ENCODE measurements at places on chromosomes 1 and 21.
A peak's percentile ranks its signal among the peaks of the same experiment; 100 is the strongest.

GRCh38 chr1:84585803-84586202, 11.6 kb upstream of the CTBS start:
- no peak for DNase-seq

- DNase-seq, result no peak
Measured at GRCh38 chr1:118136187-118136941, 48.7 kb downstream of the SPAG17 start.

GRCh38 chr1:158075078-158075477, 81.6 kb downstream of the KIRREL1 start:
- no peak for DNase-seq

DNA sequence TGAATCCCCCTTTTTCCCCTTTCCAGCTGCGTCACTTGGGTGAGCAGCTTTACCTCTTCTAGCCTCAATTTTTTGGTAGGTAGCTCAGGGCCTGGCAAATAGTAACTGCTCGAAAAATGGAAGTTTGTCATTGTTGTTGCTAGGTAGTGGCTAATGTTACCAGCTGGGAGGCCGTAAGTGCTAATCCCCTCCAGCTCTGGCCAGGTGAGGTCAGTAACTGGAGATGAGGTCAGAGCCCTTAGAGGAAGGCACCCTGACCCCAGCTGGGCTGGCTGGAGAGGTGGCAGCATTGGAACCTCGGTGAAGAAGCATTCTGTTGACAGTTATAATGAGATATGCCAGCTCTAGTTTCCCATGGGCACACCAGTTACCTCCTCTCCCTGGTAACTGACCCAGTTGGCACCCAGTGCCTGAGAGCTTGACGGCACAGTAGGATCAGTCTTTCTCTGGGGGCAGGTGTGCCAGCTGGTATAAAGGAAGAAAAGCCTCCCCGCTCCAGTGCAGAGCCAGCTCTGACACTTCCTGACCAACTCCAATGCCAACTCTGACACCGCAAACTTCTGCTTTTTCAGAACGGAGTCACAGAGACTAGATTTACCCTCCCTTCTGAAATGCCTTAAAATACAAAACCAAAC, 35.0 kb upstream of the SLC2A1 start:
- DNase-seq, result no peak

DNA sequence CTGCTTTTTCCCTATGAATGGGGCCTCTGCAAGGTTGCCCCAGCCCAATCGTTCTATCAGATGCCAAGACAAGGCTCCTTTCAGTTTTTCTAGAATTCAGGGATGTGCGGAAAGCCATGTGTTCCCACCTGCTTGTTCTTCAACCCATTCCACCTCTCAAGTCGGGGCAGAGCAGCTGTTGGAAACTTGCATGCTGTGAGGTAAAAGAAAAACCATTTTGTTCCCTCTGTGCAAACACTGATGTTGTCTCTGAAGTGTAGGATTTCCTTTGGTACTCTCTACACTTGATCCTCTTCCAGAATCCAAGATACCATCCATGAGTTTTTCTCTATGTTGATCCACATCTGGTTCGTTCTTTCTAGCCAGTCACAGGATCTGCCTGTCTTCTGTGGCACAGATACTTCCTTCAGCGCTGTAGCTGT, 7.3 kb downstream of the IER5 start:
- no peak for DNase-seq

DNA sequence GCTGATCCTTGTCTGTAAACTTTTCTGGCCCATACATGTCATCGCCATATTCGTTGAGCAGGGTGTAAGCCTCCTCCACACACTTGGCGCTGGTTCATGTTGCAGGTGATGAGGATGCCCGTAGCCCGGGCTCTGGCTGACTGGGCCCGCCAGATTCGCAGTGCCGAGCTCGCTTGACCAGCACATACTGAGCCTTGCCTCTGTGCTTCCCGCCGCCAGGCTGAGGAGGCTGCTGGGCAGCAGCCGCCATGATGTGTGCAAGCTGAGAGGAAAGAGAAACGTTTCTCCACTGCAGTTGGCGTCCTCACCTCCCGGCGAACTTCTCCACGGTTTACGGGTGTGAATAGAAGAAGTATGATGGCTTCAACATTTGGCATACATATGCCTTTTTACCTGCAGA, 89.2 kb downstream of the LTN1 start:
- DNase-seq, result no peak

DNA sequence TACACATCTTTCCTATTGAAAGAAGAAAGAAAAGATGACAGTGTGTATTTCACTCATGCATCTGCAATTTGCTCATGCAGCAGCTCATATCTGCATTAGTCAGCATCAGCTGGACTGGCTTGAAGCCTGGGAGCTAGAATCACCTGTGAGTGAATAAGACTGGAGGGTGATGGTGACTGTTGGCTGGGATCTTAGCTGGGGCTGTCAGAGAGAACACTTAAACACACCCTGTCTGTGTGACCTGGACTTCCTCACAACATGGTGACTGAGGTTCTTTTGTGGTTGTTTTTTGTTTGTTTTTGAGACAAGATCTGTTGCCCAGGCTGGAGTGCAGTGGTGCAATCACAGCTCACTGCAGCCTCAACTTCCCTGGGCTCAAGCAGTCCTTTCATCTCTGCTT, 24.9 kb downstream of the KLHDC7A start:
- no peak for DNase-seq

GRCh38 chr1:31764312-31765040, at the start of gene ADGRB2:
Gene ADGRB2, minus strand, starts transcription at chr1:31764340. Its CDS starts 7,119 bp downstream, at chr1:31757221.
- DNase-seq, result no peak

GRCh38 chr1:245180496-245181157, 25.8 kb downstream of the KIF26B start:
- DNase-seq, result no peak

GRCh38 chr21:36208326-36209013, 51.8 kb downstream of the DOP1B start:
- no peak for DNase-seq

DNA sequence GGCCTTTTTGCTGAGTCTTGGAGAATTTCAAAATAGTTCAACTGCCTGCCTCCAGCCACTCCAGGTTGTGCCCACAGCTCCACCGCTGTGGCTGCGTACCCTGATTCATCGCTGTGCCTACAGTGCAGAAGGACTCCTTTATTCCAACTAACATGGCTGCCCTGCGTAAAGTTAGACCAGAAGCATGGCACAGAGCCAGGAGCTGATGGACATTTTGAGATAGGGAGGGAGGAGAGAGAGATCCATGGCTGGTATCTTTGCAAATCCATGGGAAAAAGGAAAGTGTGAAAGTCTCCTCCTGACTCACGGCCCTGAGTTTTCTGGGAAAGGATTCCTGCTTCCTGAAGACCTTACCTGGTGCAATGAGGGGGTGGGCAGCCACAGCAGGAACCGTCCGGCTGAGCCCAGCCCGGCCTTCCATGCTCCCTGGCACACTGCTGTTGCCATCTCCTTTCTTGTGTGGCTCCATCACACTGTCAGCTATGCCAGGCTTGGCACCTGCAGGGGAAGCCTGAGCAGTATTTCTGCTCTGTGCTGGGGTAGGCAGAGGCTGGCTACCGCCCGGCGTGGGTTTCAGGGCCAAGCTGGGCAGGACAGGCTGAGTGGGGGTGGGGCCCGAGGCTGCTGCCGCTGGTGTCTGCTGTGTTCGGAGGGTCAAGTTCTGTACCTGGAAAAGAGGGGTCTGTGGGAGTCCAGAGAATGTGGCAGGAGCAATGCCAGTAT, 46.0 kb upstream of the A3GALT2 start:
- DNase-seq, result no peak

- no peak for DNase-seq
Measured at GRCh38 chr1:21185221-21185731, 8.6 kb upstream of the EIF4G3 start.

- DNase-seq, result no peak
Measured at GRCh38 chr1:212752934-212753497, 38.6 kb downstream of the NSL1 start.

DNA sequence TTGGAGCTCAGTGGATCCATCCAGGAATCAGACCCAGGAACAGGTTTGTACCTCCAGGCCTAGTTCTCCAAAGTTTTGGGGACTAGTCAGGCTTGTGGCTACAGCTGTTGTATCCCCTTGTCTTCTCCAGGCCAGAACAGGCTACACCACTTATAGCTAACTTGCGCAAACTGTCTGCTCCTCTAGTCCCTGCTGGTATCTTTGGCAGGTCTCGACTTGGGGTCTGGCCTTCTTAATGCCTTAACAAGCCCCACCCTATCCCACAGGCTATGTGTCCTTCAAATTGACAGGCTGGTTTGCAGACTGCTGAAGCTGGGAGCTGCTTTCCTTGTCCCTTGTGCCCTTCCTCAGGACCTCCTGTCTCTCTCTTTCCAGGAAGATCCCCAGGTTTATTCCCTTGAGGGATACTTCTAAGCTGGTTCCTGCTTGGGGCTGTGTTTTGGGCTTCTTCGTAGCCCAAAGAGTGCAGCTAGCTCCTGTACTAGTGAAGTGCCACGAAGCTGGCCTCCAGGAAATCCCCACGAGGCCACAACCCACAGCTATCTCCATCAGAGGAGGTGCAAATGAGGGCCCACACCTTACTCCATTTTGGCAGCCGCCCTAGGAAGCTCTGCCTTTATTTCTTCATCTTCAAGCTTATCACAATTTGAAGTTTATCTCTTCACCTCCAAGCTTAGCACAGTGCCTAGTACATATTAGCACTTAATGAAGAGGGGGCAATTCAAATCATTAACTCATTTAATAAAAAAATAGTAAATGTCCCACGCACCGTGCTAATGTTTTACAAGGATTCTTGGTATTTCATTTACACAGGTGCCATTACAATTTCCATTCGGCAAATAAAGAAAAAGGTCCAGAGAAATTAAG, 683 bp upstream of the DMAP1 start:
- DNase-seq, result no peak

GRCh38 chr1:3534803-3535637, 76.3 kb downstream of the MEGF6 start:
- no peak for DNase-seq

GRCh38 chr1:153794624-153795329, 19.6 kb downstream of the SLC27A3 start:
- no peak for DNase-seq

DNA sequence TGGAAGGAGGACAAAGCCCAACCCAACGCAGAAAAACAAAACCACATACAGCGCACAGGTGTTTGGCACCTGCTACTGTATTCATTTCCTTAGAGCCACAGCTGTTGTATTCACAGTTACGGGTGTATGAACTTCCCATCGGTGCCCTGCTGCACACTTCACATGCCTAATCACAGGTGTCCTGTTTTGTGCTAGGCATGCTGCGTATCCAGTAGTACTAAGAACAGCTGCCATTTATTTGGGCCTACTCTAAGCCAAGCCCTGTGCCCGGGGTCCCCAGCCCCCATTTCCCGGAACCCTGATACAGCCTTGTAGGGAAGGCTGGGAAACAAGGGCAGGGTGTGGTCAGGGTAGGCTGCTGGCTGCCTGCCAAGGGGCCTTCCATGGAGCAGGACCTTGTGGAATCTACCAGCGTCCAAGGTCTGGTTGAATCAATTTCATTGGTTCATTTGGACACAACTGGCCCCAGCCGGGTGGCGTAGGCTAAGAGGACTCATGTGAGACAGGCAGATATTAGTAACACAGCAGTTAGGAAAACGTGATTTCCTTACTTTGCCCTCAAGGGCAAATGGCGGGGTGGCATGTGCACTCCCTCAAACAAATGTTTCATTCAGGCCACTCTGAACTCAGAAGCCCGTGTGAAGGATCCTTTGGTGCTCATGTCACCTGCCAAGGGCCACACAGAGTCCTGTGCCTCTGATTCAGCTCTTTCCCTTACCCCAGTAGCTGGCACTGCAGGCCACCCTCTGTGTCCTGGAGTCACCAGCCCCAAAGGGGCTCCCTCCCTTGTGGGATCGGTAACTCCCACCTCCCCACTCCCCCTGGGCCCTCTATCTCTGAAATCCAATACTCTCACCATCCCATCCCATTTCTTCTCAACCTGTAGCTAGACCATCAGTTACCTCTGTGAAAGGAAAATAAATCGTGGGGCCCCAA, 986 bp upstream of the RNF186 start:
- no peak for DNase-seq

DNA sequence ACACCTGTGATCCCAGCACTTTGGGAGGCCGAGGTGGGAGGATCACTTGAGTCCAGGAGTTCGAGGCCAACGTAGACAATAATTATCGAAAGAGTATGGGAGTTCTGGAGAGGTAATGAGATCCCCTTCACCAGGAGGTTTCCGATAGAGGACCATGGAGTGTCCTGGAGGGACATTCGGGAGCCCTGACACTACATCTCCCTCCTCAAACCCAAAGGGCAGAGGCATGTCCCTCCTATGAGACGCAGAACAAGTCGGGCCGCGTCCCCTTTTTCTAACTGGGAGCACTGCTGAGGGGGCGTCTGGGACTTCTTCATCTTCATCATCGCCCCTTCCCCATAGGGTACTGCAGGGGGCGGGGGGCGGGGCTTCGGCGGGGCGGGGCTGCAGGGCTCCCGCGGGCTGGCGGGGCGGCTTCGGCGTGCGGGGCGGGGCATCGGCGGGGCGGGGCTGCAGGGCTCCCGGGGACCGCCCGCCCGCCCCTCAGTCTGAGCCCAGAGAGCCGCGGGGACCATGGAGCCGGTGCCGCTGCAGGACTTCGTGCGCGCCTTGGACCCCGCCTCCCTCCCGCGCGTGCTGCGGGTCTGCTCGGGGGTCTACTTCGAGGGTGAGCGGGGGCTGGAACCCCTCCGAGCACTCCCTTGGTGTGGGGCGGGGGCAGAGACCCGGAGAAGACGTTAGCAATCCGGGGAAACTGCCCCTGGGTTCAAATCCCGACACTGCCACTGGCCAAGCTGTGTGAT, at the start of gene THEMIS2:
Gene THEMIS2, plus strand, starts transcription at position 486 of the 743 bp plus-strand sequence. Its CDS starts 28 bp downstream, at position 514.
- DNase-seq, result peak; percentile 75

DNA sequence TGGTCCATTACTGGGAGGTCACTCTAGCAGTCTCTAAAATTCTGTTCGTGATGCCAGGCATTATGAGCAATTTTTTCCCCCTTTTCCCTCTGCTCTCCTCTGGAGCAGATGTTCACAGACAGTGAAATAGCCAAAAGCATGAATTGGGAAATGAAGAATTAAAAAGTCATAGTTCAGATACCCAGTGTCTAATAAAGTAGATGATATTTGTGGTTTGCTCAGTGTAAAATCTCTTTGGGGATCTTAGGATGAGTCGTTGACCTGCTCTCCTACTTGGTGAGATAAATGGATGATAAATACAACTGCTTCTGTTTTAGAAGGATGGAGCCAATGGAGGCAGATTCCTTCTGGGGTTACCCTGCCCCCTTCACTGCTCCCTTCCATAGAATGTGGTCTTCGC, 56.3 kb downstream of the KIAA0040 start:
- DNase-seq, result no peak

DNA sequence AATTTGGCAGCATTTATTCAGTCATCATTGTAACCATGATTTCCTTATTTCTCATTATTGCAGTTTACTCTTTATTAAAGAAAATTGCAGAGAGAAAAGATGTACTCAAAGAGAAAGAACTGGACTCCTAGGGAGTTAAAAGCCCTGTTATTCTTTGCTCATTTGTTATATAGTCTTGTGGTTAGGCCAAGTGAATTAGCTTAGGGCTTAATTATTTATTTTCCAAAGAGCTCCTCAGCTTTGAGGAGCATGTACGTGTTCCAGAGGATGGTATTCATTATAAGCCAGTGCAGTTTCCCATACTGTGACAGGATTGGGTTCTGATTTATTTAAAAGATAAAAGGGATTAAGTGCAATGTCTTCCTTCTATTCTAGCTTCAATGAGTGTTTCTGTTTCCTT, 86.4 kb downstream of the GPR161 start:
- DNase-seq, result no peak

Data from activated CD8-positive, alpha-beta memory T cell treated with anti-CD3 and anti-CD28 coated beads for 1 hour (primary cell).